ENCODE measurements at places on chromosomes 11 and 22.
A peak's percentile ranks its signal among the peaks of the same experiment; 100 is the strongest.

DNA sequence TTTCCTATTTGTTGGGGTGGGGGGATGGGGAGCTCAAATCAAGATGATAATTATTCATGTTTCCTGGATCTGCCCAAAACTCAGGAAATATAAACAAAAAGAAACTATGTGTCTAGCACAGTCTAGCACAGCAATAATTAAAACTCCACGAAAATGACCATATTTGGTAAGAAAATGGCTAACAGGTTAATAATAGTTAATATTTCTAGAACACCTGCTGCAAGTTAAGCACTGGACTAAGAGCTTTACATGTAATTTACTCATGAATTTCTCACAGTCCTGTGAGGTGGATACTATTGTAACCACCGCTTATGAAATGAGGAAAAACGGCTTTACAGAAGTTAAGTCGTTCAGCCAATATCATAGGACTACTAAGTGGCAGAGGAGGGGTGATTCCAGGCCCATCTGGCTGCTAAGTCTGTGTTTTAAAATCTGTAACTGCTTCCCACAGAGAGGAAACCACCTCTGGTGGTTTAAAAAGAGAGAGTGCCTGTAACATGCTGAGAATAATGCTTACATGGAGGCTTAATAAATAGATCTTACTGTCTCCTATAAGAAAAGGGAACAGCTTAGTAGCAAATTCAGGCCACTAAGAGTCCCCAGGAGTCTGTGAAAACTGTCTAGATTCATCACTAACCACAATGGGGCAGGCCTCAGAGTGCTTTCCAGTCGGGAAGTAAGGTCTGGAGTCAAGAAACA, 11.0 kb upstream of the AMOTL1 start:
- no peaks in the 10 kb centered on the region for H3K27me3 ChIP-seq
- no peaks in the 10 kb centered on the region for H3K36me3 ChIP-seq
- H3K4me1 ChIP-seq: no peaks in the 10 kb centered on the region
- DNase-seq: no peak

- H3K27me3 ChIP-seq: no peaks in the 10 kb centered on the region
- no peak overlapping the region for H3K27ac ChIP-seq
- DNase-seq: no peak
- peaks cover 7% of the 10 kb centered on the region for H3K4me1 ChIP-seq
- no peaks in the 10 kb centered on the region for H3K36me3 ChIP-seq
Measured at GRCh38 chr22:43266076-43266475, 77.1 kb downstream of the SCUBE1 start.

- no peak overlapping the region for H3K27ac ChIP-seq
- no peaks in the 10 kb centered on the region for H3K27me3 ChIP-seq
- no peak overlapping the region for H3K4me3 ChIP-seq
- H3K36me3 ChIP-seq: no peaks in the 10 kb centered on the region
- no peak for DNase-seq
- H3K4me1 ChIP-seq: no peaks in the 10 kb centered on the region
Measured at GRCh38 chr11:87317441-87317840, 279.7 kb downstream of the TMEM135 start.

- H3K36me3 ChIP-seq: no peaks in the 10 kb centered on the region
- no peak for DNase-seq
- H3K27ac ChIP-seq: no peak overlapping the region
Measured at GRCh38 chr11:133918608-133919260, 38.0 kb downstream of the IGSF9B start.

DNA sequence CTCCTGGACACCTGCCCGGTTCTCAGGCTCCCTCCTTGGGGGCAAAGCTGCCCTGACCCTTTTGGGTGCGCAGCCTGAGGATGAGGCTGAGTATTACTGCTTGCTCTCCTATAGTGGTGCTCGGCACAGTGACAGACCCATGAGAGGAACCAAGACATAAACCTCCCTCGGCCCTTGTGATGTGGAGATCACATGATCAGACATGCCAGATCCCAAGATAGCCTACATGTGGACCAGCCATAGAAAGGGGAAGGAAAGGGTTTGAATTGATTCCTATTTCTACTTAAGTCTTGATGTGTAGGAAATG, 125.3 kb downstream of the VPREB1 start:
- no peaks in the 10 kb centered on the region for H3K4me1 ChIP-seq
- no peaks in the 10 kb centered on the region for H3K36me3 ChIP-seq
- no peak overlapping the region for H3K4me3 ChIP-seq
- no peak overlapping the region for H3K27ac ChIP-seq
- DNase-seq: no peak

DNA sequence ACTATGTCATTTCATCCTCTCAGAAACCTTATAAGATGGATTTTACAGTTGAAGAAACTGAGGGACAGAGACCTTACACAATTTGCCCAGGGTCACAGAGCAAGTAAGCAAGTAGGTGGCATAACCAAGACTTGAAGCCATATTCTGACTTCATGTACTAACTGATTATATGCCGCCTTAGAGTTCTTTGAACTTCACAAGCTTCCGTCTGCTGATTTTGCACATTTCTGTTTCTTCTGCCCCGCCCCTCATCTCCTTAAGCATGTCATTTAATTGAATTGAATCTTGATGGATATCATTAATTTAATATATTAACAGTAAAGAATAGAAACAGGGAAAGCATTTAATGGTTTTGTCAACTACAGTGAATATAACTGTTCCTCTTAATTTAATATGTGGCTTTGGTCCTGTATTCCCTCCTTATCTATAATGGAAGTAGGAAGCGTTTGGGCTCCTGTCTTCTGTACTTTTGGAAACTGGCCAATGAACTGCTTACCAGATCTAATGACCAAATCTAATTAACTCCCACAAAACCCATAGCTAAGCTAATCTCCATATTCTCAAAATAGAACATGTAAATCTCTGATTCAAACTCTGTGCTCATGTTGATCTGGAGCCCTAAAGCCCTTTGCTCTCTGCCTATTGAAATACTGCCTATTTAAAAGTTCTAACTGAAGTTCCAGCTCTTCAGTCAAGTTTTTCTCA, 30.4 kb downstream of the SIK2 start:
- H3K27ac ChIP-seq: peak overlapping the region; percentile 58
- H3K36me3 ChIP-seq: no peaks in the 10 kb centered on the region
- no peak overlapping the region for H3K4me3 ChIP-seq
- DNase-seq: no peak
- H3K4me1 ChIP-seq: peaks cover 19% of the 10 kb centered on the region
- no peaks in the 10 kb centered on the region for H3K27me3 ChIP-seq

Data from left lung (tissue), 14 donors.